ENCODE measurements at places on chromosomes 2 and 18. TPM values are rescaled to one million over a fixed set of nuclear protein-coding genes. Genes with fewer than 3 reads are reported as not detected.

The TSPYL6 gene
- total RNA-seq: not detected

The MEX3C gene
- 50.9 TPM for total RNA-seq

The CASP10 gene
- 22.0 TPM for total RNA-seq

The ABCG8 gene
- total RNA-seq: not detected

The ARHGEF33 gene
- total RNA-seq: not detected

The LRRC30 gene
- total RNA-seq: not detected
